ENCODE measurements at places on chromosomes 5 and 9. TPM values are rescaled to one million over a fixed set of nuclear protein-coding genes. Genes with fewer than 3 reads are reported as not detected.
A peak's percentile ranks its signal among the peaks of the same experiment; 100 is the strongest.

FABP6 gene
- total RNA-seq: not detected

HMCN2 gene
- 0.36 TPM for total RNA-seq

PHF24 gene
- total RNA-seq: 0.30 TPM

LCN12 gene
- total RNA-seq: not detected

PCDHGA9 gene
- 0.97 TPM for total RNA-seq

DNA sequence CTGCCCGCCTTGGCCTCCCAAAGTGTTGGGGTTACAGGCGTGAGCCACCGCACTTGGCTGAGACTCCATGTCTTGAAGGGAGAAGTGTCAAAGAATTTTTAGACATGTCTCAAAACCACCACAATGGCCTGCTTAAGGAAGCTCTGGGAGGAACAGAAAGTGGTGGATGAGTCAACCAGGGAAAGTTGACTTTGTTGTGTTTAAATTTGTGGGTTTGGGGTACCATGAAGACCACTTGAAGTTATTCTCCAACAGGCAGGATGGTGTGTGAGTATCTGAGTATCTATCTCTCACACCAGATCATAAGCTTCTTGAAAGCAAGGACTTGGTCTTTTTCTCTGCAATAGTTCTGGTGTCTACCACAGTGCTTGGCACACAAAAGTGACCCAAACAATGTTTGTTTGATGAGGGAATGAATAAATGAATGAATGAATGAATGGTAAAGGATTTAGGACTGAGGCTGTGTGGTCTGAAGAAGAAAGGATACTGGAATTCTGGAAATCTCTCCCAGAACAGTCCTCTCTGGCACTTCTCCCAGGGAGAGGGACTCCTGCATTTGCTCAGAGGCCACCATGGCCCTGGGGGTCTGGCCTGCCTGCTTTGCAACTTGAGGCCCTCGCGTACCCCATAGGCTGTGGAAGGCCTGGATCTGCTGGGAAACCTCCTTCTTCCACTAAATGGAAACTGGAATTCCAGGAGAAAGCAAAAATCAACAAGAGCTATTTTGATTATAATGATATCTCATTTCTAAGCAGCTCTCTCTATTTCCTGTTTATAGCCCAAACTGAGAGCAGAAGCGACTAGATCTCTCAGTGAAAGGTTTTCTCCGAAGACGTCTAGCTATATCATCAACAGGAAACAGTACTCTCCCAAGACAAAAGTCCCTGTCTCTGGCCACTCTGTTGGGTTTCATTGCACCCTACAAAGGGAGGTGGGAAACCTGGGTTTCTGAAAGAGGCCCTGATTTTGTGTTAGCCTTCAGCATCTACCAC, 187.9 kb downstream of the PALM2AKAP2 start:
- H3K27me3 ChIP-seq: no peaks in the 10 kb centered on the region
- H3K4me1 ChIP-seq: peaks cover 26% of the 10 kb centered on the region
- peaks cover 3% of the 10 kb centered on the region for H3K36me3 ChIP-seq
- H3K4me3 ChIP-seq: no peak overlapping the region

DNA sequence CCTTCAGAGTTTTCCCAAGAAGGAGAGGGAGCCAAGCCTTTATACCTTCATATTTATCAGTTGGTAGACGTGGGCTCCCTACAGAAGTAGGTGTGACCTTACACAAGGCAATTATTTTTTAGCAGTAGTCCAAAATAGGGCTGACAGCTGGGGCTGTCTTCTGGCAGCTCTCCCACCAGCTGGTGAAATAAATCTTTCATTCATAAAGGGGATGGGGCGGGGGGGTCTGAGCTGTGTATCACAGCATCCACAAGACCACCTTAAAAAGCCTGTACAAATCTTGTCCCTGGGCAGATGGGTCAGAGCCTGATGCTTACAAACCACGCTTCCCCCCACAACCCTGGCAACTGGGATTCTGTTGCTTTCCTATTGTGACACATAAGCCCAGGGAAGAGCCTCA, 19.7 kb downstream of the CSF2 start:
- no peak for DNase-seq
- no peak overlapping the region for H3K4me3 ChIP-seq
- H3K36me3 ChIP-seq: no peaks in the 10 kb centered on the region
- no peaks in the 10 kb centered on the region for H3K27me3 ChIP-seq
- H3K27ac ChIP-seq: no peak overlapping the region

DNA sequence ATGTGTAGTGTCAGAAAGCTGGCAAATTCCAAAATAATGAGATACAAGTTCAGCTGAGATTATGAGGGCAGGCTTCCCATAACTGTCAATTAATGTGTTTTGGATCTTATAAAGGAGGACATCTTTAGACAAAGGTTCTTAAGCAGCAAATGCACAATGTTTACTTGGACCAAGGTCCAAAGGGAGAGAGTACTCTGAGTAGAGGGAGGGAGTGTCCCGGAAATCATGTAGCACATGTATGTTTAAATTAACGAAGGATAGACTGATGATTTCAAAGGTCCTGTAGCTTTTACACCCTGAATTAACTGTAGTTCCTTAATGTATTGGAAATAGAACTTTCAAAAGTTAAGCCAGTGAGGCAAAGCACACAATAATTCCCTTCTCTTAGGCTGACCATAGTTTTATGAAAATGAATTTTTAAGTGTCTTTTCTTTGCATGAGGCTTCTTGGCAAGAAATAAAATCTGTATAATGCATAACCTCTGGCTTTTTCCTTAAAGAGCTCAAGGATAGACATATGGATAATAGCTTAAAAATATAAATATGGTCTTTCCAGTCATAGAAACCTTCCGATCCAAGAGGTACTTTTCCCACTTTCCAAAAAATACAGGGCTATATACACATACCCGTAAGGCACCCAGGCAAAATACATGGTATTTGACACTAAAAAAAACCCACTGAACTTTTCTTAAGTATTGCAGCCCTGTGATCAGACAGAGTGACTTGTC, 93.0 kb downstream of the PCSK5 start:
- H3K4me3 ChIP-seq: no peak overlapping the region
- H3K4me1 ChIP-seq: no peaks in the 10 kb centered on the region
- no peak for DNase-seq
- H3K27ac ChIP-seq: no peak overlapping the region
- H3K36me3 ChIP-seq: peaks cover 1% of the 10 kb centered on the region
- no peaks in the 10 kb centered on the region for H3K27me3 ChIP-seq

GRCh38 chr5:73214996-73215395, 42.0 kb downstream of the TMEM174 start:
- no peak overlapping the region for H3K27ac ChIP-seq
- H3K36me3 ChIP-seq: peaks cover 7% of the 10 kb centered on the region
- DNase-seq: no peak
- H3K27me3 ChIP-seq: peaks cover 8% of the 10 kb centered on the region

- peaks cover 1% of the 10 kb centered on the region for H3K36me3 ChIP-seq
- H3K4me1 ChIP-seq: no peaks in the 10 kb centered on the region
- DNase-seq: no peak
Observed at GRCh38 chr9:98523231-98523901, 185.4 kb downstream of the GABBR2 start.

GRCh38 chr5:31107091-31107518, 86.4 kb upstream of the CDH6 start:
- no peak overlapping the region for H3K4me3 ChIP-seq
- H3K4me1 ChIP-seq: peaks cover 28% of the 10 kb centered on the region
- H3K36me3 ChIP-seq: no peaks in the 10 kb centered on the region
- no peaks in the 10 kb centered on the region for H3K27me3 ChIP-seq
- H3K27ac ChIP-seq: peak overlapping the region; percentile 79

- no peak overlapping the region for H3K4me3 ChIP-seq
- peak overlapping the region; percentile 80 for H3K27ac ChIP-seq
Observed at GRCh38 chr5:59193616-59194319, 610.9 kb downstream of the RAB3C start.

All from chondrocyte (in vitro differentiated cells).